Endothelial cell (in vitro differentiated cells): ENCODE measurements at places on chromosomes 13 and 19.

DNA sequence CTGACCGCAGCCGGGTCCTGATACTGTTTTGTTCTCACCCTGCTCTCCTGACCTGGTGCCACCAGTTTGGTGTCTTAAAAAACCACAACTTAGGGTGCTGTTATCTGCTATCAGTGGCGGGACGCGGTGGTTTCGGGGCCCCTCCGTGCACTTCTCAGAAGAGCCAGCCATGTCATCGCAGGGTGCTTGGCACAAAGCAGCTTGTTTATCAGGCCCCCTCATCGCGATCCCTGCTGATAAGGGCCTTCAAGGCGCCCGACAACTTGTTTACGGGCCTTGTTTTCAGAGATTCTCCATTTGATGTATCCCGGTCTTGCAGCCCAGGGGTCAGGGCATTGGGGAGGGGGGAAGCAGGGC lies 58.1 kb upstream of the KLF2 start:
- no peak for DNase-seq

DNA sequence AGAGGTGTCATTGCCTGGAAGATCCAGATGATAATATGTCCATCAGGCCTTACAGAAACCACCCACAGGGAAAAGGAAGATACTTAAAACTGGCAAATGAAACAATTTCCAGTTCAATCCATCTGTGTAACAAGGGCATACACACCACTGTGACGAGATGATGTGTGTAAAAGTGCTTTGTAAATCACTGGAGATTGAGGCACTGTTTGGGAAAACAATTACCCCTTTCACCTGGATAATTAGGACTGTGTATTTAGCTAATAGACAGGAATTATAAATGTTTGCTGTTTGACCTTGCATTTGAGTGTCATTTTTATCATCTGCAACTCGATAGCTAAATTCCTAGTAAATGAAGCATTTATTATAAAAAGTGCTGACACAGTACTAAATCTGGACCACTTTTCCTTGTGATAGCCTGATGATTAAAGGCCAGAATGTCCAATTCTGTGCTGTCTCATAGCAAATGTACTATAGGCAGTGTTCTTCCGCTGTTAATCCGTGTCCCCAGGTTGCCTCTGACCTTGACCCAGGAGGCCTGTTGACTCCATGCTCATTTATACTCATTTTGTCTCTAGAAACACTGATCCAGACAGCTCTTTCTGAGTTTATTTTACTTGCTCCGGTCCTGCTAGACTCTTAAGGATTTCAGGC lies 105.8 kb downstream of the LACC1 start:
- DNase-seq, result no peak

GRCh38 chr13:45231305-45231704 lies 30.5 kb upstream of the KCTD4 start:
- DNase-seq, result no peak

DNA sequence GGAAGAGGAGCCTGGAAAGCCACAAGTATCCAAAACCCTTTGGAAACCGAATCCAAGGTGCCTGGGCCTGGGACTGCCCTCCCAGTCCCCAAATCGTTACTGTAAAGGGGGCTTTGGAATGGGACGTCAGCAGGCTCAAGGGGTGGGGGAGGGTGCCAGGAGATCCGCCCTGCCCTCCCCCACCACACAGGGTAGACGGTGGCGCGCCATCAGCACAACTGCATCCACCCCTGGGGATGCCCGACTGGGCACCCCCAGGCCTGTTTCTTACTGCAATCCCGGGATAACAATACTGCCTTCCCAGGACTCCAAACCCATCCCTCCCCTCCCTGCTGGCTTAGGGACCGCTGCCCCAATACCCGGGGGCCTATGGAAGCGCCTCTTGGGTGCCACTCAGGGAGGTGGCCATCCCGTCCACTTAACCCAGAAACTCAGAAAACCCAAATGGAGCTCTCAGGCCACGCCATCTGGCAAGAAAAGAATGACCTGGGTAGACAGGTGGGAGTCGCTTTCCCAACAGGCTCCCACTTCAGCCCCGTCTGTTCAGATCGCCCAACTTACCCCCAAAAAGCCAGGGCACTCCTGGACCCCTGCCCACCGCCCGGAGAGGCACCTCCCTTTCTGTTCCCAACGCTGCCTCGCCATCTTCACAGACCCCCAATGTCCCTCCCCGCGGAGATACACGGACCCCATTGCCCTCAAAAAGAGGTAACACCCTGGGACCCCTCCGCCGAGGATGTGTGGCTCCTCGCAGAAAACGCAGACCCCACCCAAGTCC lies 2.4 kb downstream of the KLF16 start:
- DNase-seq, result no peak

GRCh38 chr13:97505017-97505416 lies 71.0 kb downstream of the RAP2A start:
- no peak for DNase-seq

DNA sequence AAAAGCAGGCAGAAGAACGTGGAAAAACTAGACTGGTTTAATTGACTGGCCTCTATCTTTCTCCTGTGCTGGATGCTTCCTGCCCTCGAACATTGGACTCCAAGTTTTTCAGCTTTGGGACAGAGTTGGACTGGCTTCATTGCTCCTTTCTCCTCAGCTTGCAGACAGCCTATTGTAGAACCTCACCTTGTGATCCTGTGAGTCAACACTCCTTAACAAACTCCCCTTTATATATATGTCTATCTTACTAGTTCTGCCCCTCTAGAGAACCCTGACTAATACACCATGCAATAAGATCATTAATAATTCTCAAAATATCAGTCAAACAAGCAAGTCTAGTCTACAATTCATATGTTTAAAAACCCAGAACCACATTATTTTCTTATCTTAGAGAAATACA lies 662.4 kb downstream of the TBC1D4 start:
- DNase-seq, result no peak

GRCh38 chr19:19747357-19748220 lies 14.7 kb upstream of the ZNF14 start:
- no peak for DNase-seq

GRCh38 chr19:33063356-33063752 lies 1.3 kb downstream of the RHPN2 start:
- no peak for DNase-seq

DNA sequence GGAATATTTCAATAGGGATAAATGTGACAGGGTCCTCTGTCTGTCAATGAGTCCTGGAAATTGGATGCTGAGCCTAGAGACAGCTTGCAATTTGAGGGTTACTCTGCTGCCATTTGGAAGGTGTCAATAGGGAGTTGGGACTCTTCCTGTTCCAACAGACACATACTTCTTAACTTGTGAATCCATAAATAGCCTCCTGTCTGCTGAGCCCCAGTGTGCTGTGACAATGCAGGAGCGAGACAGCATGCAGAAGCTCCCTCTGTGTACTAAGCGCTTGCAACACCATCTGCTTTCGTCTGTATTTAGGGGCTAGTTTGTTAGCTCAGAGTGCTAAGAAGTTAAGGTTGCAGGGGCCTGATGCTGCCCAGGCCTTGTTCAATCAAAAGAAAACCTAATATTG lies 58.5 kb upstream of the GPR12 start:
- no peak for DNase-seq

DNA sequence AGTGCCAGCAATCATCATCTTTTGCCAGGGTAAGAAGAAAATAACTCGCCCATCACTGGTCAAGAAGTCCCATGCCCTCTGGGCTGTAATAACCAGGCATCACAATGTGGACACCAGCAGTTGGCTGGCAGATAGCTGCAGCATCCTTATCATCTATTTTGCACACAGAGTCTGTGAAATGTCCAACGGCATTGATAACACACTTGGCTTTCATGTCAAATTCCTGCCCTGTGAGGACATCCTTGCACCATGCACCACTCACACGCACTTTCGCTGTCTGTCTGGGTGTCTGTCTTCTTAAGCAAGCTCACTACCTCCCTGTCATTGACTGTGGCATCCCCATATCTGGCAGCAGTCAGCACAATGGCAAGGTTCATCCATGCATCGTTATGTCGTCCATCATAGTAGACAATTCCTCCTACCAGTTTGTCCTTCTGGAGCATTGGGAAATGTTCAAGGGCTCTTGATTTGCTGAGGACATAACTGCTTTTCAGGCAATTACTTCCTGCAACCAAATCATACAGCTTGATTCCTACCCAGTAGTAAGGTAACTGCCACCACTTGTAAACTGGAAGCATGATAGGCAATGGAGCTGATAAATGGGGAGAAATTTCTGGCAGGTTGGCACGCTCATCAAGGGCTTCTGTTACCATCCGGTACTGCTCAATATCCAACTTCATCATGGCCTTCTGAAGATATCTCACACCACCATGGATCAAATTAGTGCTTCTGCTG lies 6.8 kb upstream of the ZSCAN5A start:
- DNase-seq, result no peak

DNA sequence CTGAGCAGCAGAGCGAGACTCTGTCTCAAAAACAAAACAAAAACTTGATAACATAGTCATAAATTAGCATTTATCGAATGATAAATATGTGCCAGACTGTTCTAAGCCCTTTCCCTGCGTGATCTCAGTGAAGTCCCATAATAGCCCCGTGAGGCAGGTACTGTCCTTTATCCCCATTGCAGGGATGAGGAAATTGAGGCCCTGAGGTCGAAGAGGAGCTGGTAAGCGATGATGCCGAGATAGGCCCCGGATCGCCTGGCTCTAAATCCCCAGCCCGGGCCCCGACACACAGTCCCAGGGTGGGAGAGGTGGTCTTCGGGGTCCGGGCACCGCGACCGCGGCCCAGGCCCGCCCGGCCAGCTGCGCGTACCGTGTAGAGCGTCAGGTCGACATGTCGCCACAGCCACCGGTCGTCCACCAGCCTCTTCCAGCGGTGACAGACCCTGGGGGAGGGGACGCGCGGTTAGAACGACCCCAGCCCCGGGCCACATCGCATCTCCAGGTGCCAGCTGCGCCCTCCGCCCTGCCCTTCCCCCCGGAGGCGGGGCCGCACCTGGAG lies 625 bp downstream of the FBXL12 start:
- DNase-seq, result no peak

GRCh38 chr19:4654437-4655361 lies 15.4 kb downstream of the TNFAIP8L1 start:
- DNase-seq, result no peak

GRCh38 chr19:8069096-8069973 lies 16.8 kb downstream of the CCL25 start:
- no peak for DNase-seq

DNA sequence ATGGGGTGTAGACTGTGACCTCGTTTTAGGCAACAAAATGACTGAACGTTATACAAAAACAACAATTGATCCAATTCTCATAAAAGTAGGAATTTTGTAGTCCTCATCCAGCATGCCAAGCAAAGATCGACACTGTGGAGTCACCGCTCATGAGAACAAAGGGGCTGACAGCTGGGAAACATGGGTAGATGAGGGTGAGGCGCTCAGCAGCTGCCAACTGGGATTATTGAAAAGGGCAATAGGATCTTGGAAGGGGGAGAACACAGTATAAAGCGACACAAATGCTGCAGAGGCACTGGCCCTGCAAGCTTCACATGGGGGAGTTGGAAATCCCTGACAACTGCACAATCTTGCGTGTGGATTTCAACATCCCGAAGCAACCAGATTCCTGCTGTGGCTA lies 5.4 kb upstream of the ZNF765 start:
- DNase-seq, result no peak

DNA sequence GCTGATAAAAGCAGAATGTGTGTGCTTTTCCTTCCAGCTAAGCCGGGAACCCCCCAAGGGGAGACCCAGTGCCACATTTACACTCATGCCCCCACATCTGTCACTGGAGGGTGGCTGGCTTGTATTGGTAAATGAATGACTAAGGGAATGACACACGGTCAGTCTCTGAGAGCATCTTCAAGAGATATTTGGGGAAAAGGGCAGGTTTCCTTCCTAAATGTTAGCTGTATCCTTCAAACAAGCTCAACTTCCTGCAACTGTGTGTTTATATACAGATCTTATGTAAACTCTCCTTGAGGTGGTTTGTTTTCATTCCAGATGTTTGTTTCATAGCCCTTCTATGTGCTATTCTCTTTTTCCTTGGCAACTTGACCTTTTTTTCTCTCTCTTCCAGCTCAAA lies 192.6 kb downstream of the COL4A1 start:
- DNase-seq, result no peak

DNA sequence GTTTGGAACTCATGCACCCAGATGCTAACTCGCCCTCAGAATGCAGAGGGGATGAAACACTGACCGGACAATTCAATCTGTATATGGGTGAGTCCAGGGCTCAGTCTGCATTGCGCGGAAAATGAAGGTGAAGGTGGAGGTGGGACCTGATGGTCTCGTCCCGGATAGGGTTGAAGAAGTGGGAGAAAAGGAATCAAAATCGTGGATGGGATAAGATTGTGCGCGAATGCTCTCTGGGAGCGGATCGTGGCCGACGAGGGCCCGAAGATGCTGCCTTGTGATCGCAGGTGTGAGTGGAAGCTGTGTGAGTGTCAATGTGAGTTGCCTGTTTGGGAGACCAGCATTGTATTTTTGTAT lies 594 bp upstream of the ZNF850 start:
- DNase-seq, result no peak

DNA sequence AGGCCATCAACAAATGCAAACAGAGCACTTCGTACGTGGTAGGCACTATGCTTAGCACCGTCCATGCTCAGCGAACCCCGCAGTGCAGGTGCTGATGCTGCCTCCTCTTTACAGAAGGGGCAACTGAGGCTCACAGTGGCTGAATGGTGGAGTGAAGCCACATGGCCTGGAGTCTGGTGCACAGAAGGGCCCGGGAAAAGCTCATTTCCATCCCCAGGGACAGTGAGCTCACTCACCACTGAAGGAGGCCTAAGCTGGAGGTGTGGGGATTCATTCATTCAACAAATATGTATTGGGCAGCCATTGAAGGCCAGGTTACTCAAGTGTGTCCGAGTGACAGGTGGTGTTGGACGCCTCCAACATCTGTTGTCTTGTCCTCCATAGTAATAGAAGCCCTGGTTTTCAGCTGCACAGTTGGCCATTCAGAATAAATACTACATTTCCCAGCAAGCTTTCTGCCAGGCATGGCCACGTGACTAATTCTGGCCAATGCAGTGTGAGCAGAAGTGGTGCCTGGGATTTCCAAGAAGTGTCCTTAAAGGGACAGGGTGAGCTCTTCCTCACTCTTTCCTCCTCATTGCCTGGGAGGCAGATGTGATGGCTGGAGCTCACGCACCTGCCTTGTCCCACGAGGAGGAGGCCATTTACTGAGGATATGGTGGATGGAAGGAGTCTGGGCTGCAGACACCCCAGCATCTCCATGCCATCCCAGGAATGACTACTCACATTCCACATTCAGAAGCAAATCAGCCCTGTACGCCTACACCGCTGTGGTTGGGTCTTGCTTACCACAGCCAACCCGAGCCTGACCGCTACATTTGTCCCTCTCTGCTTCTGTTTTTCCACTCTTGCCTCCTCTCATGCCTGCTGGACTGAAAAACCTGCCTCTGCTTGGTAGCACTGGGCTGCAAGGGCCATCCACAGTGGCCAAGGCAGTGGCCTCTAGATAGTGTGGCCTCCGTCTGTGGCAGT lies 2.3 kb upstream of the ZNRF4 start:
- DNase-seq, result no peak

GRCh38 chr19:4728871-4729270 lies 5.2 kb upstream of the DPP9 start:
- DNase-seq, result no peak

DNA sequence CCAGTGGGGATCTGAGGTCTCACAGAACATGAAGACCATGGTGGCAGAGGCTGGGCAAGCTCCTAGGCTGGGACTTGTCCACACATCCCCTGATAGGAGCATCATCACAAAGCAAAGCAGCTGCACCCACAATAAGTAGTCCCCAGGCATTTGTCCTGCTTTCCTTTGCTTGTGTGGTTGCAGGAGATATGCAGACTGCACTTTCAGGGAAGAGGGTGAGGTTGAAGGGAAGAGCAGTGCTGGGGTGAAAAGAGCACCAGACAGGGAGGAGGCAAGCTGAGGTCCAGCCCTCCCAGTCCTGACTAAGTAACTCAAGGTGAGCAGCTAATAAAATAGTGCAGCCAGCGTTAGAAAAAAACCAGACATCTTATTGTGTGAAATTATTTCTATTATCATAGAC lies 383.6 kb downstream of the UQCRFS1 start:
- DNase-seq, result no peak
